Prostate gland (tissue), 2 donors: ENCODE measurements at places on chromosomes 13 and 19. TPM values are rescaled to one million over a fixed set of nuclear protein-coding genes. Genes with fewer than 3 reads are reported as not detected.

GRCh38 chr13:103067751-103068555, 1.7 kb upstream of the SLC10A2 start:
- no peak for DNase-seq

Gene DNMT1
- total RNA-seq: 50.0 TPM

Gene ZNF728
- total RNA-seq: 10.3 TPM

DNA sequence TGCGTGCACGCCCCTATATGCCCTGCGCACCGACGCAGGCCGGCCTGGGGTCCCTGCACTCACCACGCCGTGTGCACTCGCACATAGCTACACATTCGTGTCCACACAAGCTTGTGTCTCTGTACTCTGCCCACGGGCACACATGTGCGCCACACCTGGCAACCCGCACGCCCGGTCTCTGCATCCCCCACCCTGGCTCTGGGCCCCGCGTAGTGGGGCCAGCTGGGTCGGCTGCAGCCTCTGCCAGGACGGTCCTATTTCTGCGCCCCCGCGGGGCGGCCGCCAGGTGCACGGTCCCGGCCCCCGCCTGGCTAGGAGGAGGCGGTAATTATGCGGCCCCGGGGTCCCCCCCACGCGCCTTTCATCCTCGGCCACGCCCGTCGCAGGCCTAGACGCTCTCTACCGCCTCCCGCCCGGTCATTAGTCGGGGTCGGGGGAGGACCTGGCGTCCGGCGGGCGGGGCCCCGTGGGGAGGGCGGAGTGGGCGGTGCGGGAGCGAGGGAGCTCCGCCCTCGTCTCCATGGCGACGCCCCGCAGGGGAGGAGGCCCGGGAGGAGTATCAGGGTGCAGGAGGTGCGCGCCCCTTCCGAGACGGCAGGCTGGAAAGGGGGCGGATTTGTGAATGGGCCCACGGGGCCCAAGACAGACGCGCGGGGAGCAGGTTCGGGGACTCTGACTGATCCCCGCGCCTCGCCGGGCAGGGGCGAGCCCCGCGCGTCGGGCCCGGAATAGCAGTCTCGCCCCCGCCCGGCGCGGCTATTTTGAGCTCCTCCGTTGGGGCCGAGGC, 2.8 kb upstream of the CIRBP start:
- DNase-seq: peak; percentile 73

Gene SGCG
- total RNA-seq: 1.9 TPM

Gene GPR12
- total RNA-seq: not detected

DNA sequence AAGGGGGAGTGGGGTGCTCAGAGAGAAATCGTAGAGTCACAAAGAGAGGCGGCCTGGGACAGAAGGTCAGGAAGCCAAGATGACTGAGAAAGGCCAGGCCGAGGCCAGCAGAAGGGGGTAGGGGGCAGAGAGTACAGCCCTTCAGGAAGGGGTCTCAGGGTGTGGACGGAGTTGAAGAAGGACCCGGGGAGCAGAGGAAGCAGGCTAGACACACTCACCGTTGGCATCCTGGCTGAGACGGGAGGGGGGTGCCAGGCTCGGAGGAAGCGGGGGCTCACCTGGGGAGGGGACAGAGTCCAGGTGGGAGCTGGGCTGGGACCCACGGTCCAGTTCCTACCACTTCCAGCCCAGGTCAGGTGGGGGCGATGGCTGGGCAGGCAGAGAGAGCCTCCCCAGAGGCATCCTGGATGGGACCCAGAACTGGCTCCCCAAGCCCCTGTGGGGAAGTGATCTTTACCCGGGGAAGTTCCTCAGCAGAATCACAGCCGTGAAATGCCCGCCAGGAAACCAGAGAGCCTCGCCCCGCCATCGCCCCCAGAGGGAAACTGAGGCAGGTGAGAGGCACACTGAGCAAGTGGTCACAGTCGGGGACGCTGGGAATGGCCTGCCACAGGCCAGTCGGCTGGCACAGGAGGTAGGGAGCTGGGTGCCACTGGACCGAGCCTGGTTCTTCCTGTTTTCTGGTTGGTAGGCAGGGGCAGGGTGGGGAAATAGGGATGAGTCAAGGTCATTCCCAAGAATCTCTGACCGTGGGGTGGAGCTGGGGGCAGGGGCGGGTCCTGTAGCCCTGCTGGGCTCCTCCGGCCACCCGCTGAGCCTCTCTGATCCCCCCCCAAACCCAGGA, 1.4 kb downstream of the MATK start:
- DNase-seq: no peak

Gene MARCHF2
- 163 TPM for total RNA-seq

GRCh38 chr13:62595976-62596375, 1180.3 kb upstream of the PCDH20 start:
- DNase-seq: no peak

DNA sequence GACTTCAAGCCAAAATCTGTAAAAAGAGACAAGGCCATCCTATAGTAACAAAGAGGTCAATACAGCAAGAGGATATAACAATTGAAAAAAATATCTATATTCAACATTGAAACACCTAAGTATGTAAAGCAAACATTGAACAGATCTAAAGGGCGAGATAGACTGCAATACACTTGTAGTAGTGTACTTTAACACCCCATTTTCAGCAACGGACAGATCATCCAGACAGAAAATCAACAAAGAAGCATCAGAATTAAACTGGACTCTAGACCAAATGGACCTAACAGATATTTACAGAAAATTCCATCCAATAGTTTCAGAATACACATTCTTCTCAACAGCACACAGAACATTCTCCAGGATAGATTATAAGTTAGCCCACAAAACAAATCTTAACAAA, 28.7 kb upstream of the SIAH3 start:
- DNase-seq: no peak

Gene LGALS4
- total RNA-seq: 0.91 TPM

- peak; percentile 53 for DNase-seq
Measured at GRCh38 chr19:18416778-18417249, 2.4 kb upstream of the SSBP4 start.

DNA sequence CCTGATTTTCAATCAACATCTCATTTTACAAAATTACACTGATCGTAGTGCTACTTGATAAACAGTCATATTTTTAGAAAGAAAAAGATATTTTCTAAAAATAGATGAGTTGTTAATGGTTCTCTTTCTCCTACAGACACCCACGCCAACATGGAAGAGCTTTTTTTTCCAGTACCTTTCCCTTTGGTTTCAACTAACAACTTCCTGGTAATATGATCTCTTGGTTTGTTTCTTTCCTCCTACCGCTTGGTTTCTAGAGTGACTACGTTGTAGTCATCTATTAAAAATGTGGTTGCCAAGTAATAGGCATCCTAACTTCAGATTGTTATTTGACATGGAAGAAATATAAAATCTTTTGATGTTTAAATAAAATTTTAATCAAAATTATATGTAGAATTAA, 189.0 kb downstream of the LACC1 start:
- no peak for DNase-seq

- no peak for DNase-seq
Measured at GRCh38 chr19:22617614-22618320, 16.4 kb upstream of the ZNF492 start.

DNA sequence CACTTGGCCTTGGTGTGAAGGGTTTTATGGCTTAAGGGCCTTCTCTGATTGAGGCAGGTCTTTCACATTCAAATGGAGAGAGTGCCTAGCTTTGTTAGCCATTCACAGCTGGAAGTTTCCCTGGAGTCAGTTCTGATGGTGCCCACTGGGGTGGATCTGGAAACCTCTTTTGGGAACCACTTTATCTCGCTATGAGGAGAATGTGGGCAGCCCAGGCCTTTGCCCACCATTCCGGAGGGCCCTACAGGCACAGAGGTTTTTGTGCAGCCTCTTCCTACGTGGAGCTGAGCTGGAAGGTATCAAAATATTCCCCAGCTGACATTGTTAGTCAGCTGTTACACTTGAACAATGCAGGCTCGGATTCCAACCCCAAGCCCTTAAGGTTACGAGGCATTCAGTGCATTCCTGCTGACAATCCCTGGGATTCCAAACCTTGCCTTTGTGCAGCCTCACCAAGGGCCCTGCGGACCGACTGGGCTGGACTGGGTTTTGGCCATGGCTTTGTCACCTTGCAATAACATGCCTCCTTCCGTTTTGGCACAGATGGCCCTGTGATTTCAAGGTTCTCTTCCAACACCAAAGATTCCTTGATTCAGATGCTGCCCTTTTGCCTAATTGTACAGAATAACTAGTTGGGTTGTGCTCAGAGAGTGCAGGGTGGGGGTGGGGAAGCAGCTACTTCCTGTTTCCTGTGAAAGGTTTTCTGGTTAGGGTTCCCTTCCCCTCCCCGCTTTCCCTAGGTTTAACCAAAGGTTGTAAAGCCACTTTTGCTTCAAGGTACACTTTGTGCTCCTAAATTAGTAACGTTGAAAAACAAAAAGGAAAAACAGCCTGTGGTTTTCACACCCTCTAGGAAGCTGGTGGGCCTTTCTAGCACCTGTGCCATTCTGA, 27.0 kb downstream of the SAE1 start:
- DNase-seq: peak; percentile 22

DNA sequence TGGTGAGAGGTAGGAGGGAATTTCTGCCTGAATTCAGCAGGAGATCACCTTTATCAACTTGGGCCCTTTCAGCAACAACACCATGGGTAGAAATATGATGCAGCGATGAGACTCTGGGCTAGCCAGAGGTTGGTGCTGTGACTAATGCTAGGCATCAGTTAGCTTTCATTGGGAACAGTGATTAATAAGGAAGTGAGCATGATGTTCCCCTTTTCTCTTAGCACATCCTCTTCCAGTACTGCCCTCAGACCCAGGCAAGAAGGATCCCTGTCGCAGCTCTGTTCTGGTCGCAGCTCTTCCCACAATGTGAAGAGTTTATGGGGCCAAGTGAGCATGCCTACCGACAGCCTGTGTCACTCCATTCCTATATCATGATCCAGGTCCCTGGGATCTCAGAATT, 100.5 kb downstream of the FLT1 start:
- DNase-seq: no peak

Gene PDE4A
- total RNA-seq: 14.5 TPM
